ENCODE measurements at places on chromosomes 3 and 15.
A peak's percentile ranks its signal among the peaks of the same experiment; 100 is the strongest.

- DNase-seq = no peak
Observed at GRCh38 chr3:99627062-99627826, 11.2 kb upstream of the COL8A1 start.

- DNase-seq = peak; percentile 59
Observed at GRCh38 chr3:106333911-106334618, 465.3 kb upstream of the CBLB start.

GRCh38 chr3:32283304-32283703 lies 44.8 kb downstream of the CMTM8 start:
- DNase-seq = no peak

GRCh38 chr3:102200126-102200525 lies 234.7 kb upstream of the ZPLD1 start:
- DNase-seq = no peak

DNA sequence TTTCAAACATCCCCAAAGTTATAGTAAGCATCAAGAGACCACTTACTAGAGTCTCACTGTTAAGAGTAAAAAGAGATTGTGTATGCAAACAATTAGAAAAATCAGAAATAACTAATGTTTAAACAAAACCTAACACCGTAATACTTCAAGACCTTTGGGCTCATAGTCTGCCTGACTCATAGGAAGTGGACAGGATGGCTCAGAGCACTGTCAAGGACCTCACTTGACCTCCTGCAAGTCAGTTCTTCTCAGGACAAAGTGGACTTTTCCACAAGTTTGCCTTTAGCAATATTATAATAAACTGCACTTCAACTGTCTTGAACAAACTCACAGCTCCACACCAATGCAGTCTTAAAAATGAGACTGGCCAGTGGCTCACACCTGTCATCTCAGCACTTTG lies 34.8 kb downstream of the IL12A start:
- DNase-seq = no peak

DNA sequence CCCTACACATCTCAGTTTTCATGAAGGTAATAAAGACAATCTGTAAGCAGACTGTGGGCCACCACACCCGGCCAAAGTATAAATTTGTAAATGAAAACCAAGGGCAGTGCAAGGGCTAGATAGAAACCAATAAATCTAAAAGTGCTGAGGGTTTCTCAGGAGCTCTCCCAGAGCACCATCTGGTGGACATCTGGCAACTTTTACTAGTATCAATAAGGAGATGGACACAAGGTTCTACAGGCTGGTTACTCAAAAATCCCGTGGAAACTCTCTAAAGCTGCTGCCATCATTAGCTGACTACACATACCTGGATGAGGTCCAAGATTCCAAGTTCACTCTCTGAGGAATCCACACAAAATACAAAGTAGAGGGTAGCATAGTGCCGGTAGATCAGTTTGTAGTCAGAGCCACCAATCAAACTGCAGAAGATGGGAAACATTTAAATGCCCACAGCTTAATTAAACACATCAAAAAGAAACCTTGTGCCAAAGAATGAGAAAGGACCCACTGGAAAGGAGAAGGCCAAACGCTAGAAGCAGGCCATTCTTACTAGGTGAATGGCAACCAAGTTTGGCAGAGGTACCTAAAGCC lies 5.5 kb downstream of the AP3S2 start:
- no peak for DNase-seq

DNA sequence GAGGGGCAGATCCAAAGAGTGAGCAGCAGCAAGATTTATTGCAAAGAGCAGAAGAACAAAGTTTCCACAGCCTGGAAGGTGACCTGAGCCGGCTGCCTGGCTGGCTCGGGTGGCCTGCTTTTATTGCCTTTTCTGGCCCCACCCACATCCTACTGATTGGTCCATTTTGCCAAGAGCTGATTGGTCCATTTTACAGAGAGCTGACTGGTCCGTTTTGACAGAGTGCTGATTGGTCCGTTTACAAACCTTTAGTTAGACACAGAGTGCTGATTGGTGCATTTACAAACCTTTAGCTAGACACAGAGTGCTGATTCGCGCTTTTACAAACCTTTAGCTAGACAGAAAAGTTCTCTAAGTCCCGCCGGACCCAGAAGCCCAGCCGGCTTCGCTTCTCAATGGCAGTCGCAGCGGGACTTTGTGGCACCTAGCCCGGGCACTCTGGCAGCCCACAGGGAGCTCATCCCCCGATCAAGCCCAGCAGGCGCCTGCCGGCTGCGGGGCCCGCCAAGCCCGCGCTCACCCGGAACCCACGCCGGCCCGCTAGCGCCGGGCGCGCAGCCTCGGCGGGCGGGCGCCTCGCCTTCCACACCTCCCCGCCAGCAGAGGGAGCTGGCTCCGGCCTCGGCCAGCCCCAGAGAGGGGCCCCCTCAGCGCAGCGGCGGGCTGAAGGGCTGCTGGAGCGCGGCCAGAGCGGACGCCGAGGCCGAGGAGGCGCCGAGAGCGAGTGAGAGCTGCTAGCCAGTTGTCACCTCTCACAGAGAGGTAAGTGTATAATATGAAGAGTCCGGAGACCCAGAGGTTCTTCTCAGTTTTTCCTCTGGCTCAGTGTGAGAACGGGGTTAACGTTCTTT lies 339.2 kb downstream of the CHL1 start:
- DNase-seq = no peak

DNA sequence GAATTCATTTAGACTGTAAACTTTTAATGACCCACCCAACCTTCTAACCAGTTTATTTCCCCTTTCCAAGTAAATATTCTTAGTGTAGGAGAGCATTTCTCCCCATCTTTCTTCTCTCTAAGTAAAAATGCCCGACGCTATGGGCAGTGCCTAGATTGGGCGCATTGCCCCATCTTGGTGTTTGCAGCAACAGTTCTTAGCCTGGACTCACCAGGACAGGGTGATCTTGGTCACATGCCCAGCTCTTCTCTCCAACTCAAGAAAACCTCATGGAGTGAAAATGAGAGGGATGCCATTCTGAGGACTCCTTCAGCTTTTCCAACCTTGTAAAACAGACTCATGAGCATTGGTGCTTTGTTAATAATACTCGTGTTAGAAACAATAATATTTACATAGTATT lies 76.7 kb downstream of the GHSR start:
- no peak for DNase-seq

DNA sequence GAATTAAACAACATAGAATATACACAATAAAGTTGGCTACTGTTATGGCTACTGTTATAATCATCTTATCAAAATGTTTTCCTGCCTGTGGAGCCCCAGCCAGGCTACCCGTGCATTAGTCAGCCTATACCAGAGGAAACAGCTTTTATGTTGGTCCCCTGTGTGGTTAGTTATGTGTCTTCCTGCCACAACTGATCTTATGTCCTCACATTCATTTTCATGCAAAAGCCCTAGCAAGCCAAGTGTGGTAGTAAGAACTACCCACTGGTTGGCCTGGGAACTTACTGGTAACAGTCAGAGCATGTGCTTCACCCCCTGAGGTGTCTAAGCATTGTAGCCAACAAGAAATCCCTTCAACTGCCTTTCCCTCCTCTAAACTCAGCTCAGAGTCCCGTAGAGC lies 21.8 kb downstream of the MGLL start:
- DNase-seq = peak; percentile 22

- no peak for DNase-seq
Observed at GRCh38 chr15:63818629-63819028, 15.1 kb downstream of the HERC1 start.

All from activated T-cell treated with anti-CD3 and anti-CD28 coated beads, Interleukin-2, amount 50 U/mL, for 24 hours (primary cell).